HuH-7 (cell line): ENCODE measurements at places on chromosomes 1 and 21.

DNA sequence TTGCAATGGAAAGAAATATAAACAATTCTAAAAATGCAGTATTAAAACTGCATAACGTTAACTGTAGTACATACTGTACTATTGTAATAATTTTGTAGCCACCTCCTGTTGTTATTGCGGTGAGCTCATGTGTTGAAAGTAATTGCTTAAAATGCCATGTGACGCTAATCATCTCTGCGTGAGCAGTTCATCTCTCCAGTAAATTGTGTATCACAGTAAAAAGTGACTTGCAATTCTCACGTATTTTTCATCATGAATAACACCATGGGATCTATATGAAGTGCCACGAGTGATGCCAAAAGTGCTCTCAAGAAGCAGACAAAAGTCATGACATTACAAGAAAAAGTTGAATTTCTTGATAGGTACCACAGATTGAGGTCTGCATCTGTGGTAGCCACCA, 82.4 kb upstream of the CYYR1 start:
- DNase-seq: no peak

GRCh38 chr1:3350506-3351261, 103.8 kb upstream of the ARHGEF16 start:
- no peak for DNase-seq

DNA sequence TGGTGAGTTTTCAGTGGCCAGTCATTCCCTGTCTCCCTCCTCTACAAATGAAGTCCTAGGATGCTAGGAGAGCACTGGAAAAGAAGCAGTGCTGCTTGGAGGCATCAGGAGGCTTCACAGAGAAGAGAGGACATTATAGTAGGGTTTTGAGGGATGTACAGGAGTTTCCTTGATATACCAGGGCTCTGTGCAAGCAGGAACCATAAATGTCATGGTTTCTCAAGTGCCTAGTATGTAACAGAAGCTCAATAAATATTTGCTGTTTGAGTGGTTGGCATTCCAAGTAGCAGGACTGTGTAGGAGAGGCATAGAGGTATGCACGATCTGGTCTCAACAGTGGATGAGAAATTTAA, 133.5 kb upstream of the WNT4 start:
- DNase-seq: no peak

GRCh38 chr1:115718011-115718754, 50.3 kb downstream of the CASQ2 start:
- DNase-seq: no peak

DNA sequence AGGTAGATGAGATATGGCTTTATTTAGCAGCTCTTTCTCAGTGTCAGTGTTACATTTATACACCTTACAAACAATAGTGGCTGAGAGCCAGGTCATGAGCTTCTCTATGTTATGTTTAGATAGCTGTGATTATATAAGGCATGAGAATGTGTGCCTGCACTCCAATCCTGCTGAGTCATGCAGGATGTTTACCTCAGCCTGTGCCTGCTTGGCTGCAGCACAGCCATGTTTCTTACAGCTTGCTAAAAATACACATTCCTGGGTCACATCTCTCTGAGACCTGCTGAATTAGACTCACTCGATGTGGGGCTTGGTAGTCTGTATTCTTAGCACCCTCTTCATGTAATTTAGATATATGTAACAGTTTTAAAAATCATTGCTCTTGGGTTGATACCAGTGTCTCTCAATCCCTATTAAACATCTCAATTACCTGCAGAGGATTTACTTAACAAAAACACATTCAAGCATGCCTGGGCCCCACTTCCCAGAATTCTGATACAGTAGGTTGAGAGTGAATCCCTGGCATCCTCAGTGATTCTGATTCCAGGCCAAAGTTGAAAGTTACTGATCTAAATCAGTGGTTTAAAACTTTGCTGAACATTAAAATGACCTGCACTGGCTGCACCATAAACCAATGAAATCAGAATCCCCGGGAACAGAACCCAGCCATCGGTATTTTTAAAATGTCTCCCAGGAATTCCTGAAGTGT, 107.5 kb downstream of the GDAP2 start:
- no peak for DNase-seq

DNA sequence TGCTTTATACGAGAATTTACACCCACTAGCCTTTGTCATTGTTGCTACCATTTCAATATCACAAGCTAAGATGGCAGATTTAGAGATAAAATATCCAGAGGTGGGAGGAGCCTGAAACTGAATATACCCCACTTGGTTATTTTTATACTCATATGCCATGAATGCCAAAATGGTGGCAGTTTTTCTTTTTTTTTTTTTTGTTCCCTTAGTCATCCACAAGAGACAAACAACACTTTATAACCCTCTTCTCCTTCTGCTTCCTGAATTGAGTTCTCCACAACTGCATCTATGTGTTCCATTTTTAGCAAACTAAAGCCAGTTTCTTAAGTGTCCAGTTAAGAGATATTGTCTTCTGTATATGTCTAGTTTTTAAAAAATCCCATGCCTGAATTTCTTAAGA, 558.4 kb downstream of the LMO4 start:
- no peak for DNase-seq

DNA sequence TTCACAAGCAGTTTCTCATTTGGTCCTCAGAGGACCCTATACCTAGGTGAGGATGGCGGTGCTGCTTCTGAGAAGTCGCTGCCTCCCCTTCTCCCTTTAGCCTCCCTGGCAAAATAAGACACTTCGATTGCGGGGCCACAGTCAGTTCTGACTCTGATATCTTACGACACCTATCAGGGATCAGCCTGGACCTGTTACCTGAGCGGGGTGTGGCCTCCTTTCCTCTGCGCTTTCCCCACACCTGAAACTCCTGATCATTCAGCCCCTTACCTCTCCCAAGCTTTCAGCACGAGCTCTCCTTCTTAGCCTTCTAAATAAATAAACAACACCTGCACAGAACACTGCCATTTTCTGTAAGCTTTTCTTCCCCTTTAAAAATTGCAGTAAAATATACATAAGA, 24.6 kb upstream of the GPR137B start:
- DNase-seq: no peak
